GM12891 (cell line): ENCODE measurements at places on chromosomes 5 and 9.

DNA sequence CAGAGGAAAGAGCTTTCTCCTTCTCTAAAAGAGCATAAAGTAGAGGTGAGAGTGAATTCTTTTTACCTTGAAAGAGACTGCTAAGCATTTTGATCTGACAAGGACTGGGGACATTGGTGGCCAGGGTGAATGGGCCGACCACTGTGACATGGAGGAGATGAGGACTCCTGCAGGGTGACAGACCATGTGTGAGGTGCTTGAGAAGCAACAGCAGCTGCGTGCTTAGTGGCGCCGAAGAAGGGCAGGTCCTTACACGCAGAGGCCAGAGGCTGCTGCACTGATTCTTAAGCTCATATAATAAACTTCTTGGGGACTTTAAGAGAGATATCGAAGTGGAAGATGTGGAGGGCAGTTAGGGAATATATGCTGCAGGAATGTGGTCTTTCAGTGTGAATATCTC lies 8.7 kb upstream of the JAKMIP2 start:
- no peak for DNase-seq

GRCh38 chr9:127503947-127504886 lies 52.9 kb downstream of the LRSAM1 start:
- peak; percentile 74 for DNase-seq

GRCh38 chr9:104981543-104982129 lies 53.7 kb upstream of the ABCA1 start:
- no peak for DNase-seq

DNA sequence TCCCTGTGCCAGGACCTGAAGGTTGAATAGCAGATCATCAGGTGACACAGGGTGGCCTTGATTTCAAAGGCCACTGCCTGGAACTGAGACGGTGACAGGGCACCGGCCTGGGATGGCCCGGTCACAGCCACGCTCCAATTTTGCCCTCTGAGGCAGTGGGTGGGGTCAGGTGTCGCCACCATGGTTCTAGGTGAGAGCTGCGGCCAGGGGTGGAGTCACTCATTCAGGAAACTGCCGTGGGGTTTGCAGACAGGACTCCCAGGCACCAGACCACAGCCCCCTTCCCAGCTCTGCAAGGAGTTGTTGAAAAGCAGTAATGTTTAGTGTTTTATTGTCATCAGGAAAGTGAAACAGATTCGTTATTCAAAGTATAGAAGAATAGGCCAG lies 17.3 kb upstream of the RNU6ATAC start:
- DNase-seq, result no peak

- DNase-seq, result no peak
Observed at GRCh38 chr5:2119573-2119972, 236.8 kb upstream of the IRX4 start.

GRCh38 chr5:87899208-87899661 lies 369.4 kb downstream of the TMEM161B start:
- DNase-seq, result no peak

DNA sequence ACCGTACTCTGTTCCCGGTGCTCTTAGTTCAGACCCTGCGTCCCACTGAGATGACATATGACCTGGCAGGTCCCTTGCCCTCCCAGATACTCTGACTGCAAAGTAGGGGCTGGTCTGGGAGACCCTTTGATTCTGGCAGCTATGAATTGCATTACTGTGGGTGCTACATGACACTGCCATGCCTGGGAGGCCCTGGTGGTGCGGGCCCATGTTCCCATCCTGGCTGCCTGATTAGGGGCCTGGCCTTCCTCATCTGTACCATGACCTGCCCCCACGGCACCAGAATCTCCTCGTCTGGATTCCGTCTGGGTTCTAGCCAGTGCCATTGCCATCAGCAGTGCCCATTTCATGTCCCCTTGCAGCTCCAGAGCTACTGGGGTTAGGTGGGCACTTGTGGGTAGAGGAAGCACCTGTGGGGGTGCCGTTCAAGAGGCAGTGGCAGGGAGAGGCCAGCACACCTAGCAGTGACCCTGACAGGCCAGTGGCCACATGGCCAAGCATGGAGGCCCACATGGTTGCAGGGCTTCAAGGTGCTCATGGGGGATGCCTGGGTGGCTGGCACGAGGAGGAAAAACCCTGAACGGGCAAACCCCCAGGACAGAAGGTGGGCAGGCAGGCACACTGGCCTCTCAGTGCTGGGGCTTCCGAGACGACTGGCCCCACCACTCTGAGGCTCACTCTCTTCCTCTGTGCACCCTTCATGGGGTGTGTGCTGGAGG lies 69.7 kb downstream of the PHF2 start:
- DNase-seq, result no peak

- DNase-seq, result no peak
Observed at GRCh38 chr9:96086936-96087571, 211.6 kb downstream of the ERCC6L2 start.

GRCh38 chr5:109612278-109612905 lies 77.3 kb upstream of the MAN2A1 start:
- no peak for DNase-seq

DNA sequence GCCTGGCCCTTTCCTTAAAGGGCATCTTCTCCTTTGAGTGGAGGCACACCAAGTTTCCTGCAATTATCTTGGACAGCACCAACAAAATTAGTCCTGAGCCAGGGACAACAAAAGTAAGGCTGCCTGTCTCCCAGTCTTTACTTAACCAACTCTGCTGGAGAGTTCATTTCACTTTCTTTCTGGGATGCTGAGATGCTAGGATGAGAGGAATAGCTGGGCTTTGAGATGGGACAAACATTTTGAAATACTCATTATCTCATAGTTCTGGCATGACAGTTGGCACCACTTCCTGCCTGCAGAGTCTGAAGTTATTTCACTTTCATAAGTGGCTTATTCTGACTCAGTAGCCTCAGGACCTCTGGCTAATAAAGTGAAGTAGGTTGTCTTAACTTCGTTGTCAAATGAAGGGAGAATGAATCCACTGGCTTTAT lies 157.0 kb downstream of the C9orf152 start:
- DNase-seq, result peak; percentile 21

- no peak for DNase-seq
Observed at GRCh38 chr9:115653171-115653606, 500.4 kb upstream of the PAPPA start.

- DNase-seq, result no peak
Observed at GRCh38 chr9:4936277-4936676, 48.8 kb upstream of the JAK2 start.

DNA sequence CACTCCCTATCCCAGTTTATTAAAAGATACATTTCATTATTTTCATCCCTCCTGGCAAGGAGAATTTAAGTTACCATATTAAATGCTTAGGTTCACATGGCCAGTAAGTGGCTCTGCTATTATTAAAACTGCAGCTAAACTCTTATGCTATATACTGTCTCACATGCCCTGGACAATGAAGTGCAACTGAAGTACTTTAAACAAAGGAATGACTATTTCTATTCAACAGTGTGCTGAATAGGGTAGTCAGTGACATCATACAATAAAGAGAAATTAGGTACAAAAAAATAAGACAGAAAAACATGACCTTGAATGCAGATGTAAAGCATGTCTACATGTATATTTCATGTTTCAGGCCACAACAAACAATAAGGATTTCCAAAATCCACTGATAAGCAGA lies 282.6 kb upstream of the SMC2 start:
- DNase-seq, result no peak

- no peak for DNase-seq
Observed at GRCh38 chr9:91378695-91379127, 17.0 kb upstream of the AUH start.

DNA sequence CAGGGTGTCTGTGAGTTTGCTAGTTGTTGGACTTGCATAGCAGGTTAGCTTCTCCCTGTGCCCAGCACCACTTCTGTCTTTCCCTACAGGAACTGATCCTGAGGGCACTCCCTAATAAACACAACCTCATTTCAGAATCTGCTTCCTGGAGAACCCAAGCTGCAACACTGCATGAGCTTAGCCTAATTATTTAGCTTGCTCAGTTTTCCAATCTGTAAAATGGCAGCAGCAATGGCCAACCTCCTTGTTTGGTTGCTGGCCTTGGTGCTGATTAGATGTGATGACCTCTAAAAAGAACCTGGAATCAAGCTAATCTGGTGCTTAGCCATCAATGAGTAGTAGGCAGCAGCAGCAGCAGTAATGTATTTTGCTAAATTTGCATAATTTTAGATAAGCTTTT lies 133.9 kb downstream of the ADCY2 start:
- DNase-seq, result no peak

DNA sequence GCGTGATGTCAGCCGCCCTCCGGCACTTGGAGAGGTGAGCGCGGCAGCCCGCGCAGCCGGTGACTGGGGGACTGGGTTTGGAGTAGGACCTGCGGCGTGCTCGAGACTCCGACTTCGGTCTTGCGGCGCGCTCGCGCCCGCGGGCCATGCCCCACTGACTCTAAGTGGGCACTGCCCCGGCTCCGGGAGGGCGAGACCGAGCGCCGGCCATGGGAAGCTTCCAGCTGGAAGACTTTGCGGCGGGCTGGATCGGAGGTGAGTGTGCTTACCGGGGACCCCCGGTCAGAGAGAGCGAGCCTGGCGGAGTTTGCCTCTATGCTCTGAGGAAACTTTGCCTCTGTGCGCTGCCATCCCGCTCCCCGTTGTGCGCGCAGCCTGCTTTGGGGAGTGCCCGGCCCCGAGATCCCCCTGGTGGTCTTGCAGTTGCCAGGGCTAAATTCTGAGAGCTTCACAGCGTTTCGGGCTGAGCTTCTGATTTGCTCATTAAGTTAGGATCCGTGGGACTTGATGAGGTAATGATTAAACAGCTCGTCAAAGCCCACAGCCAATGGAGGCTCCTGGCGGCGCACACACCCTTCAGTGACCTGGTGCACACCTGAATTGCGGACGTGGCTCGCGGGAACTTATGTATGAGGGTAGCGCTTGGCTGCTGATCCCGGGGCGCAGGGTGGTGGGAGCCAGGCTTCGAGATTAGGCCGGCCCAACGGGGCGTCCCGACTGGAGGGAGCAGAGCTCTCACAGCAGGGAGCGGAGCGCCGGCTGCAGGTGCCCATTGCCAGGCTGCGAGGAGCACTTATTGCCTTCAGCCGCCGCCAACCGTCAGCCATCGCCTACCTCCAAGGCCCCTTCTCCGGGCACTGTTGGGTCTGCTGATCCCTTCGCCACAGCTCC lies at the start of gene SLC25A48:
TSS of gene SLC25A48 (plus strand) at position 25 of the 891 bp plus-strand sequence. CDS start at position 210, 185 bp downstream.
- DNase-seq, result peak; percentile 70

DNA sequence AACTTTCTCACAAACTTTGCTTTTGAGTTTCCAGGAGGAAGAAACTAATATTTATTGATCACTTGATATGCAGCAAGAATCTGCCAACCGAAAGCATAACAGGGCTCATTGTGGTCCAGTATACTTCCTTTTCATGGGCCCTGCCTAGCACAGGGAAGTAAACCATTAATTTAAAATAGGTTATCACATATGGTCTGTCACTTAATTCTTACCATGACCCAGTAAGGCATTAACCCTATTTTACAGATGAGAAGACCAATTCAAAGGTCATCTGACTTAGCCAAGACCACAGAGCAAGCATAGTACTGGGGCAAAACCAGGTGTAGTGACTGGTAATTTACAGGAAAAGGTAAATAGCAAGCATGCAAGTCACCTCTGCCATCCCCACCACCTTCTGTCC lies 336.9 kb upstream of the DMAC1 start:
- DNase-seq, result no peak

- DNase-seq, result no peak
Observed at GRCh38 chr9:16322849-16323248, 547.6 kb downstream of the BNC2 start.

- DNase-seq, result no peak
Observed at GRCh38 chr5:142206801-142207200, 98.2 kb downstream of the NDFIP1 start.

DNA sequence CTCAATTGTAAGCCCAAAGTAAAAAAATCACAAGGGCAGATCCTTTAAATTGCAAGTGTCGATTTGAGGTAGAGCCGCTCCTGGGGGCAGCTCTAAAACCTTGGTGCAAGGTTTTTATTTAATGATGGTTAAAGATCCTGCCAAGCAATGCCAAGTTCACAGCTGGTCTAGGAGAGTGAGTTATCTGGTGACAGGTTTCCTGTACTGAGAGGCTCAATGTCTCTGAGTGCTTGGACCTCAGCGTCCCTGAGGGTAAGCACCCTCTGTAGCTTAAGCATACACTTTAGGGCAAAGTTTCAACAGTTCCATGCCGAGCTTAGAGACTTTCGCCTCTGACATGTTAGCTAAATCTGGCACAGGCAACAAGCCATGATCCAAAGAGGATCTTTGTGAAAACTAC lies 119.8 kb upstream of the EGFLAM start:
- no peak for DNase-seq

DNA sequence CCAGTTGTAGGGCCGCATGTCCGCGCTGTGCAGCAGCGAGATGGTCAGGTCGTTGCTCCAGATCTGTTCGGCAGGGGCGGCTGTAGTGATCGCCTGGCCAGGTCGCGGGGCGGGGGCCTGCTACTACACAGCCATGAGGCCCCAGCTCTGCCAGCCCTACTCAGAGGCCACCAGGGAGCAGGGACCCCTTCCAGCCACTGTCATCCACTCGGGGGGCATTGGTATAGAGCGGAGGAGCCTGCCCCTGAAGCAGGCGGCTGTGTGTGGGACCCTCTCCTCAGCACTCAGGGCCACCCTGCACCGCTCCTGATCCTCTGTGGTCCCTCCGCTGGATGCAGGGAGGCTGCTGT lies 1.7 kb downstream of the FBXW5 start:
- DNase-seq, result no peak

DNA sequence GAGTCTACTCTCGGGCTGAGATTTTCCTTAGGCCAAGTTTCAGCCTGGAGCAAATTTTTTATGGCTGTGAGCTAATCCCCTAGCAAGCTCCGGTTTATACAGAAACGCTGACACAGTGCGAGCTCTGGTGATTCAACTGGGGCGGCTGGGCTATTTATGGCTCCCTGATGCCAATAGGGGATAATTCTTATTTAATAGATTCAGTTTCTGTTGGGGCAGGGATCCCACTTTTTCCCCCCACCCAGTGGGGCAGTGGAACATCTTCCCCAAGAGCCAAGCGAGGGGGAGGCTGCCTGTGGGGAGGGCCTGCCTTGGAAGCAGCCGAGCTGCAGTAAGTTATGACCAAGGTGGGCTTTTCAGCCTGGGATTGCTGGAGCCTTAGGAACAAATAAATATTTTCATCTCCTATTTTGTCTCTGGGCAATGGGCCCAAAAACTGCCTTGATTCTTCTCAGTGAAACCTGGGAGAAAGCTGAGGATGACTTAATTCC lies 129.1 kb downstream of the MACROH2A1 start:
- DNase-seq, result no peak

DNA sequence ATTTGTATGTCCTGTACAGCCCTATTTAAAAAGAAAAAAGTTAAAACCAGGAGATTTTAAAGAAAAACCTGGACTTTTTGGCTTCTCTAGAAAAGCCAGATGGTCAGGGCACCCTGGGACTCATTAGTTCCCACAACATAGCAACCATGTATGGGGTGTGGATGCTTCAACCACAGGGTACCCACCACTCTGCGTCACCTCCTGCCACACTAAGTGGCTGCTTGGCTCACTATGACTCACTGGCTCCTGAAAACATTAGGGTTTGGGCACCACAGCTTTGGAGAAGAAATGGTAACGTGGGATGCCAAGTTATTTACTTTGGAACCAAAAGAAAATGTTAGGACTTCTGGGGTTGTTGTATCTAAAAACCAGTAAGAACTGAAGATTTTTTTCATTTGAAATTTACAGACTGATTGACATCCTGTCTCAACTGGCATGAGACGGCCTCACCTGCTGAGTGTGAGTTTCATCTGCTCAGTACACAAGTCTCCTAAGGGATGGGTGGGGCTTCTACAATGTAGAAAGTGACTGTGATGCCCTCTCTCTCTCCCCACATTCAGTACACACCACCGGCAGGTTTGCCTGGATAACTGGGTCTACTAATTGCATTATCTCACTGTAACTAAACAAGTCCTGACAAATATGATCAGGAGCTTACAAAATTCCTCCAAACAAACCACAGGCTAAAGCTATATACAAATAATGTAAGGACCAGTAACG lies 103.9 kb downstream of the ESM1 start:
- no peak for DNase-seq

GRCh38 chr9:117662651-117663050 lies 41.6 kb upstream of the TLR4 start:
- DNase-seq, result no peak
